Tibial artery (tissue), 4 donors: ENCODE measurements at places on chromosomes 6 and 20.
A peak's percentile ranks its signal among the peaks of the same experiment; 100 is the strongest.

- DNase-seq = no peak
Observed at GRCh38 chr6:40931931-40932330, 107.1 kb downstream of the UNC5CL start.

DNA sequence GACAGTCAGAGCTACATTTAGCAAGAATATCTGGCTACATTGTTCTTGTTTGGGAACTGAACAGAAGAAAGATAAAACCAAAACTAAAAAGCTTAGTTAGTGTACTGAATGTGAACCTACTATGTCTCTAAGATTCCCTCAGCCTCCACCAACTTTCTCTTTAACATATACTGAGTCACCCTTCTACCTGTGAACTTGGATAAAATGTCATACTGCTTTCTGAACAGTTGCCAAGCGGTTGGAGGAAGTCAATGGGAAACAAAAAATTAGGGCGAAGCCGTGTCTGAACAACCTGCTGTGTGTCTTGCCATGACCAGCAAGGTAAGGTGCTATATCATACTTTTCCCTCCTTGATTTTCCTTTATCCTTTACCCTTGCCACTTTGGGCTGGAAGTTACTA lies 243.5 kb downstream of the BTBD9 start:
- no peak for DNase-seq

- no peak for DNase-seq
Observed at GRCh38 chr20:37228082-37228481, 33.5 kb downstream of the GHRH start.

- DNase-seq = no peak
Observed at GRCh38 chr6:33029328-33030184, 20.2 kb upstream of the HLA-DOA start.

- no peak for DNase-seq
Observed at GRCh38 chr6:2203264-2203663, 42.1 kb downstream of the GMDS start.

- DNase-seq = no peak
Observed at GRCh38 chr20:62355516-62355877, 11.6 kb downstream of the LAMA5 start.

DNA sequence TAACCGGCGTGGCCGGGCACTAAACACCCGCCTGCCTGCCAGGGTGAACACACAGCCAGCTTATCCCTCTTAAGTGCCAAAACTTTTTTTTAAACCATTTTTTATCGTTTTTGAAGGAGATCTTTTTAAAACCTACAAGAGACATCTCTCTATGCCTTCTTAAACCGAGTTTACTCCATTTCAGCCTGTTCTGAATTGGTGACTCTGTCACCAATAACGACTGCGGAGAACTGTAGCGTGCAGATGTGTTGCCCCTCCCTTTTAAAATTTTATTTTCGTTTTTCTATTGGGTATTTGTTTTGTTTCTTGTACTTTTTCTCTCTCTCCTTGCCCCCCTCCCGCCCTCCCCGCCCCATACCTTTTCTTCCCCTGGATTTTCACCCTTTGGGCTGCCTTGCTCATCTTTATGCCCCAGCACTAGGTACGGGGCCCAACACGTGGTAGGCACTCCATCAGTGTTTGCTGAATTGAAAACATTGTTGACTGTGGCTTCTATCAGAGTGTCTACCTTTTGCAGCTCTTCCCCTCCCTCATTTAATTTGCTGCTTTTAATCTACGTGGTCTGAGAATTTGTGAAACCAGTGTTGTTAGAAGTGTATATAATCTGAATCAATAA lies 1.5 kb downstream of the ZCCHC3 start:
- no peak for DNase-seq

GRCh38 chr6:163828038-163828795 lies 413.7 kb downstream of the QKI start:
- peak; percentile 32 for DNase-seq

DNA sequence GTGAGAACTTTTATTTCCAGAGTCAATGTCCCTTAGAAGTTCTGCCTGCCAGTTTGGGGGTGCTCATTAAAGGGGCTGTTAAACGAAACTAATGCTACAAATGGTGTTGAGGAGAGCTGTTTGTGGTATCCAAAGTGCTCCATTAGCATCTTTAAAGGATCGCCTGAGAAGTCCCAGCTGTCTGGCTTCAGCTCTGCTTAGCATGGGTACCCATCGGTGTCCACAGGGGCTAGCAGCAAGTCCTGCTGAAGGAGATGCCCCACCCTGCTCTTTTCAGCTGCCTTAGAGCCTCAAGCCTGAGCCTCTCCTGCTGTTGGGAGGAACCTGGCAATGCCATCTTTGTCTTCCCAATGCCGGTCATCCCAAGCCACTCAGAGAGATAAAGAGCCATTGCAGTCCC lies 111.1 kb downstream of the FOXO3 start:
- no peak for DNase-seq

- no peak for DNase-seq
Observed at GRCh38 chr20:39944861-39945260, 744.2 kb downstream of the MAFB start.

DNA sequence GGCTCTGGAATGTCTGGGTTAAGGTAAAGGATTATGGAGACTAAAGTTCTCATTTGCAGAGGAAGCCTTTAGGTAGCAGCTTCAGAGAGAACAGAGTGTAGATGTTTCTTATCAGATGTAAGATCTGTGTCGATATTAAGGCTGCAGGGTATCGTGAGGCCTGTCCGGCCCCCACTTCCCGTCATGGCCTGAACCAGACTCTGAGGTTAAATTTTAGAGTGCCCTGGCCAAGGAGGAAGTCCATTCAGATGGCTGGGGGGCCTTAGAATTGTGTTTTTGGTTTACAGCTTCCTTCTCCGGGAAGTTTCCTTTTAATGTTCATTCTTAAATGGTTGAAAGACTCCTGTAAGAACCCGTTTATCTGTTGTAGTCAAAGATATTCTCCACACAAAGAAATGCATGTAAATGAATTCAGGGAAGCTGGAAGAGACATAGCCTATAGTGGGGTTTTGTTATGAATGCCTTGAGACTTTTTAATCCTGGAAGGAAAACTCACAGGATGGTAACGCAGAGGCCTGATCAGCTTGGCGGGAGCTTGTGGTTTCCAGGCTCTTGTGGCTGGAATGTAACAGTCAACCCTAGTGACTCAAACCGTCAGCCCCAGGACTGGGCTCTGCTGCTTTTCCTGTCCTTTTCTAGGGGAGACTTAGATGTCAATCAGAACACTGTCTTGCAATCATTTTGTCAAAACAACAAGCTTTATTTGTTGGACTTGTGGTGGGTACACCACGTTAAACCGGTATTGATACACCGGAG lies 34.7 kb downstream of the KIF25 start:
- DNase-seq = no peak

DNA sequence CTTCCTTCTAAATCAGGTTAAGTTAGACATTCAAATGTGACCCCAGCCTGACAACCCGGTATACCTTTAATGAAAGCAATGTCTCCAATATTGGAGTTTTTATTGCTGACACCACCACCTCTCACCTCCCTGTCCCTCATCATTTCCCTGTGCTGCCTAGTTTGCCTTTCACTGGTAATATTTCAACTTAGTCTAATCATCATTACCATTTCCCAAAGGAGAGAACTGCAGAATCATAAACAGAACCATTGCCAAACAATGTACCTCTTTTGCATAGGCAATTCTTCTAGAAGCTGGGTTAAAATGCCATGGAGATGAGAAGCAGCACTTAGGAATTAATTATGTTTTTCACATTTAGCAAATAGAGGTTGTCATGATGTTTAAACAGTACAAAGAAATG lies 370.3 kb downstream of the LAMA2 start:
- DNase-seq = no peak

GRCh38 chr6:71468841-71469700 lies 180.5 kb downstream of the OGFRL1 start:
- DNase-seq = peak; percentile 45

GRCh38 chr20:5128886-5129285 lies 2.1 kb downstream of the CDS2 start:
- no peak for DNase-seq

- no peak for DNase-seq
Observed at GRCh38 chr20:15700147-15700765, 873.0 kb downstream of the KIF16B start.

DNA sequence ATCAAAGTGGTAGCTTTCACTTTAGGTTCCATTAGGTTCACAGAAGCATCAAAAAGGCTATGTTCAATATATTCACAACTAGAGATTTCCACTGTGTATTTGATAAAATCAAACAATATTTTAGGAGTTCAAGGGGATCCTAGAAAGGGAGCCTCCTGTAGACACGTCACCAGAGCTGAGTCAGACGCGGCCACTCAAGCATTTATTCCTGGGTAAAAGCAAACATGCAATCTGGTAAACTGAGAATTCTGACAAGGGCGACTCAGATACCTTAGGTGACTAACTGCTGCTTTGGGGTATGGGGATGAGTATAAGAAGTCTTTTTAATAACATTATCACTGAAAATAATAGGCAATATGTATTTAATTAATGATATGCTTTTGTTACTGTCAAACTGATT lies 118.7 kb upstream of the HMGN3 start:
- DNase-seq = no peak

DNA sequence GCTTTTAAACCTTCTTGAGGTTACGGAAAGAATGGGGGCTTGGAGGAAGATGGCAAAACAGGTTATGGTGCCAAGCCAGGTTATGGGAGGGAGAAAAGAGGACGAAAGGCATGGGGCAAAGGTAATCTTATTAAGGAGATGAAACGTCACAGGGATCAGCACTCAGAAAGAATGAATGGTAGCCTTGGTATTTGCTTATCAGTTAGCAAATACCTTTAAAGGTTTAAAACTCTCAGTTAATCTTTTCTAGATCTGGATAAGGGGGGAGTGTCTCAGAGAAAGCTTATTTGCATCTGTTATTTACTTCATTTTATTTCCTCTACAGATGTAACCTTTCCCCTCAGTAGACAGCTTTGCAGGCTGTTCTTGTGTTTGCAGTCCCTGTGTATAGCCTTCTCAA lies 55.5 kb upstream of the EEF1E1 start:
- DNase-seq = no peak

DNA sequence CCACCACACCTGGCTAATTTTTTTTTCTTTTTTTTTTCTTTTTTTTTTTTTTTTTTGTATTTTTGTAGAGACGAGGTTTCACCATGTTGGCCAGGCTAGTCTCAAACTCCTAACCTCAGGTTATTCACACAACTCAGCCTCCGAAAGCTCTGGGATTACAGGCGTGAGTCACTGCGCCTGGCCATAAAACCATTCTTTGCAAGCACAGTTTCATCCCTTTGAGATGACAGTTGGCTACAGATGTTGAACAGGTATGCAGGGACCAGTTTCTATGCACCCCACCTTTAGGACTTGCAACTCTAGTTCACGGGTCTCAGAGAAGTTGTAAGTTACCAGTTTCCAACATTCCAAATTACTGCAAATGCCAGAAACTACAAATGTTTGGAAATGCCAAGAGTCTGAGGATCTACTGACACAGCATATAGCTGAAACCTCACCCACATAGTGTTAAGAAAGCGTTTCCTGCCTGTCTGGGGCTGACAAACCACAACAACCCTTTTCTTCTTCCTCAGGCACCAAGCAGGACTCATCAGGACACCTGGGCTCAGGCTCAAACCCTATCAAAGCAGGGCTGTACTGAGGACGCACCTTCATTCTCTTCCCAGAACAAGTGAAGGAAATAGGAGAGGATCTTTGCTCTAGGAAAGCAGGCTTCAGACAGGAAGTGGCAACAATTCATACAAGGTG lies 22.9 kb downstream of the ARHGAP18 start:
- no peak for DNase-seq

DNA sequence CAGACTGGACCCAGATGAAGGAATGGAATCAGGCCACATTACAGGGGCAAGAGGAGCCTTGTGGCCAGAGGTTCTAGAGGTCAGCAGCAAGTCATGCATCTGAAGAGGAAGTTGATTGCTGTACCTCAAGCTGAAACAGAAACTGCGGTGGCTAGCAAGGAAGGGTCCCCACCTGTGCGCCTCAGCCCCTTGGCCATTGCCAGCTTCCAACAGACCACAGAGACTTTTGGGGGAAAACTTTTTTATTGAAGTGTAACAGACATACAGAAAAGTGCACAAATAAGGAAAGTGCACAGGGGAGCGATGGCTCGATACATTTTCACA lies 26.8 kb upstream of the SLC9A8 start:
- DNase-seq = no peak
